Dermis microvascular lymphatic vessel endothelial cell (primary cell): ENCODE measurements at places on chromosomes 3 and 15. TPM values are rescaled to one million over a fixed set of nuclear protein-coding genes. Genes with fewer than 3 reads are reported as not detected.

Gene FEZF2
- not detected in 2 replicates for total RNA-seq

DNA sequence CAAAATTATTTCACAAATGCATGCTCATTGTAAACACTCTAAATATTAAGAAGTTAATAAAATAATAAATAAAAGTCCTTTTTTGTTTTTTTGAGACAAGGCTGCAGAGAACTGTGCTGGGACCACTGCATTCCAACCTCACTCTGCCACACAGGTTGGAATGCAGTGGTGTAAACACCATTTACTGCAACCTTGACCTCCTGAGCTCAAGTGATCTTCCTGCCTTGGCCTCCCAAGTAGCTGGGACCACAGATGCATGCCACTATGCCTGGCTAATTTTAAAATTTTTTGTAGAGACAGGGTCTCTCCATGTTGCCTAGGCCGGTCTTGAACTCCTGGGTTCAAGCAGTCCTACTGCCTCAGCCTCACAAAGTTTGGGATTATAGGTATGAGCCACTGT is 578.4 kb downstream of the ZIC1 start:
- DNase-seq, result no peak

Gene MCTP2
- total RNA-seq, result 6.8 and 7.0 TPM in 2 replicates

Gene CHD2
- 40.2 and 47.4 TPM in 2 replicates for total RNA-seq

Gene HERC2
- total RNA-seq, result 40.3 and 52.1 TPM in 2 replicates
